IPS DF 19.7 (cell line): ENCODE measurements at places on chromosomes 7 and 10.

GRCh38 chr7:22140578-22140977 is 194.9 kb upstream of the CDCA7L start:
- peak; percentile 20 for DNase-seq

GRCh38 chr7:84997626-84998025 is 189.2 kb downstream of the SEMA3D start:
- no peak for DNase-seq

GRCh38 chr10:102220612-102221011 is 5.5 kb upstream of the ELOVL3 start:
- DNase-seq: no peak

DNA sequence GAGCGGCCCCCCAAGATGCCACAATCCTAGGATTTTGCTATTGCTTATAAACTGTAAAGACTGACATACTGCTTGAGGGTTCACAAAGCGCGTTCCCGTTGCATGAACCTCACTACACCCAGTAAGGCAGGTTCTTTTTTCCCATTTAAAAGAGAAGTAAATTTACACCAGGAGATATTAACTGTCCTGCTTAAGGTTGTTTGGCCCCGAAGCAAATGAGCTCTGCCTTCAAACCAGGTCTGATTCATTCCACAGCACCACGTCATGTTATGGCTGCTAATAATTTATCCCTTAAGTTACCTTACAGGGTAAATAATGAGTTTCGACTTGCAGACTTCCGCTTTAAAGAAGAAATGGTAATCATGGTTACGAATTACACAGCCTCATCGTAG is 559 bp upstream of the FKBP14 start:
- no peak for DNase-seq

GRCh38 chr10:6579904-6580278 is at the start of gene PRKCQ:
Gene PRKCQ (minus strand): TSS chr10:6580276. CDS start chr10:6515135, 65,141 bp downstream.
- DNase-seq: no peak

DNA sequence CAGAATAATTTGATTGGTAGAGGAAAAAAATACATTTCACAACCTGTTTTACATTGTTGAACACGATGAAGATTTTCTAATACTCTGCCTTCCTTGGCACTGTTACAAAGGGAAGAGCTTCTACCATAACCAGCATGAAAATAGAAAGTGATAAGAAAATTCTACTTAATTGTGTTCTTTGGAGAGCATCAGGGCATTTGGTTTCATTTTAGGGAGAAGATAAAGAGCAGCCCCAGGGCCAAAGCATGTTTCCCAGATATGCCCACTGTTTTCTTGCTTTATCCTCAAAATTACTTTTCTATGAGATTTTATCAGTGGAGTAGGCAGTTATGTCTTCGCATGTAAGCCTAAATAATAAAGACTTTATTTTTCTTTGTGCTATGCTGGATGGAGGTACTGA is 9.5 kb downstream of the CHRM2 start:
- no peak for DNase-seq
